Aorta (tissue), 5 donors: ENCODE measurements at places on chromosomes 11 and 22. TPM values are rescaled to one million over a fixed set of nuclear protein-coding genes. Genes with fewer than 3 reads are reported as not detected.

DNA sequence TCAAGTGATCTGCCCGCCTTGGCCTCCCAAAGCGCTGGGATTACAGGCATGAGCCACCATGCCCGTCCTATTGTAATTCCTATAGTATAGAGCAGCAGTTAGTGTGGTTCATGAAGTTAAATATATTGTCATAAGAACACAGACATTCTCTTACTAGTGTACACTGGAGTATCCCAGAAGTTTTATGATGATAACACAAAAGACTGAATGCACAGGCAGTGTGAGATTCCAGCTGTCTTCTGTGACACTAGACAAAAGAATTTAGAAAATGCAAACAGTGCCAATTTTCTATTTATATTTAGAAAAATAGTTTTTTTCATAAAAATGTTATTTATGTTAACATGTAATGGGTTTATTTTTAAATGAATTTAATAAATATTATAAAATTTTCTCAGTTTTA is 39.4 kb upstream of the RBX1 start:
- no peak overlapping the region for H3K4me3 ChIP-seq
- DNase-seq: no peak
- no peaks in the 10 kb centered on the region for H3K27me3 ChIP-seq
- no peak overlapping the region for H3K27ac ChIP-seq
- H3K4me1 ChIP-seq: no peaks in the 10 kb centered on the region

GRCh38 chr22:43212434-43212952 is 25.6 kb upstream of the TTLL12 start:
- DNase-seq: peak; percentile 72
- H3K36me3 ChIP-seq: no peaks in the 10 kb centered on the region
- no peaks in the 10 kb centered on the region for H3K4me1 ChIP-seq
- no peaks in the 10 kb centered on the region for H3K27me3 ChIP-seq
- no peak overlapping the region for H3K27ac ChIP-seq

DNA sequence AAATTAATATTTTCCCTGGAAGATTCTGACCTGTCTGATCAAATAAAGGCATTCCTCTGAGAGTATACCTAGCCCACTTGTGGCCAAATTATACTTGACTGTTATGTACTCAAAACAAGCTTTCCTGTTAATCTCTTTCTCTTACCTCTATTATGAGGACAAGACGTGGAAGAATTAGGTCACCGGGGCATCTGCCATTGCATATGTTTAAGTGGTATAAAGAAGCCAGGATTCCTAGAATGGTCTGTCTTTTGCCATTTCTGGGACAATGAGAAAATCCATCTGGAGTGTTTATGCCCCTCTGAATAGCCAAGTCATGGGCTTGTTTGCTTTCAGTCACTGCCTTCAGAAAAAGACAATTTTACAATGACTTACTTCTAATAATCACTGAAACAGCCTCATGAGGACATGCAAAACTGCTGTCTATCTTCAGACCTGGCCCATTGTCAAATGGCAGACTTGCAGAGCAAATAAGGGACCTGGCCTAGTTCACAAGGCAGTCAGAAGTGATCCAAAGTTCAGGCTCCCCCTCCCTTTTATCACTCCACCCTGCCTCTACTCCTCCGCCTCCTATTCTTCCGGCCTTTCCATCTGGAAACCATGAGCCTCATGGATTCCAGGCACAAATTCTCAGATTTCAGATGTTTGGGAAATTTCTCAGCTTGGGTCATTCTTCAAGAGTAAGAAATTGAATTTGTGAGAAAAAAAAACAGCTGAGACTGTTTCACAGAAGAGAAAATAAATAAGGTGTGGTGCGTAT is 128.1 kb upstream of the LDLRAD3 start:
- no peaks in the 10 kb centered on the region for H3K27me3 ChIP-seq
- DNase-seq: no peak
- no peaks in the 10 kb centered on the region for H3K36me3 ChIP-seq
- H3K4me3 ChIP-seq: no peak overlapping the region
- H3K4me1 ChIP-seq: no peaks in the 10 kb centered on the region
- no peak overlapping the region for H3K27ac ChIP-seq

CDK2AP2 gene
- 87.3 TPM for polyA plus RNA-seq

DNA sequence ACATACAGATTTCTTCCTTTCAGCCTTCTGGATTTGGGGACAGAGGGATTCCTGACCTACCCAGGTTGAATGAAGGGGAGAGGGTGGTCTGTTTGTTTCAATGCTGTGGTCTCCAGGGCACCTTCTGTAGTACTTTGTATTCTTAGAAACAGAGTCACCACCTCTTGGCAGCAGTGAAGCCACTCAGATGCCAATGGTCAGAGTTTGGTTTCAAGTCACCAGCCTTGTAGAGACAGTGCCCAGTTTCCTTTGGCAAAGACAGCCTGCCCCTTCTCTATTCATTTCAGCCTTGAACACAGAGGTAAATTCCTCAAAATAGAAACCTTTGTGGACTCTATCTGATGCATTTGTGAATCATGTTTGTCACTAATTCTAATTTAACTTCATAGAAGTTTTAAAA is 111.7 kb upstream of the RASSF10 start:
- H3K27me3 ChIP-seq: no peaks in the 10 kb centered on the region
- H3K4me1 ChIP-seq: peaks cover 7% of the 10 kb centered on the region
- peaks cover 4% of the 10 kb centered on the region for H3K36me3 ChIP-seq
- H3K27ac ChIP-seq: peak overlapping the region; percentile 46

DNA sequence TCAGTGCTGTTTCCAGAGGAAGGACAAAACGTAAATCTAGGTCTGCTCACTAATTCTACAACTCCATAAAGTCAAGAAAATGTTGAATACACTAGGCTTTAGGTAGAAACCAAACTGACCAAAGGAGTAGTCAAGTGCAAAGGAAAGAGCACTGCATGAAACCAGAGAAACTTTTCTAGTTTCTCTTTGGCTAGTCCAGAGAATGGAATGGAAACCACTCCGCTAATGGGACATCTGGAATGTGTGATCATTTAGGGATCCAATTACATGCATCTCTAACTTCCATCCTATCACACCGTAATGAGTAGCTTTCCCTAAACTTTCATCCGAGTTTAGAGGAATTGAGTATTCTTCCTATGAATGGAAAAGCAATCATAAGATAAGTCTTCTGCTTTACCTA is 2.4 kb downstream of the OR52M1 start:
- H3K36me3 ChIP-seq: no peaks in the 10 kb centered on the region
- DNase-seq: no peak
- no peak overlapping the region for H3K27ac ChIP-seq
- no peaks in the 10 kb centered on the region for H3K4me1 ChIP-seq

- H3K4me3 ChIP-seq: no peak overlapping the region
- no peaks in the 10 kb centered on the region for H3K4me1 ChIP-seq
- no peaks in the 10 kb centered on the region for H3K36me3 ChIP-seq
- H3K27ac ChIP-seq: no peak overlapping the region
- no peak for DNase-seq
- no peaks in the 10 kb centered on the region for H3K27me3 ChIP-seq
Observed at GRCh38 chr11:134380785-134381184, 31.3 kb downstream of the B3GAT1 start.

CBL gene
- polyA plus RNA-seq: 5.5 TPM

VWCE gene
- polyA plus RNA-seq: 2.0 TPM

FGF4 gene
- polyA plus RNA-seq: not detected

DNA sequence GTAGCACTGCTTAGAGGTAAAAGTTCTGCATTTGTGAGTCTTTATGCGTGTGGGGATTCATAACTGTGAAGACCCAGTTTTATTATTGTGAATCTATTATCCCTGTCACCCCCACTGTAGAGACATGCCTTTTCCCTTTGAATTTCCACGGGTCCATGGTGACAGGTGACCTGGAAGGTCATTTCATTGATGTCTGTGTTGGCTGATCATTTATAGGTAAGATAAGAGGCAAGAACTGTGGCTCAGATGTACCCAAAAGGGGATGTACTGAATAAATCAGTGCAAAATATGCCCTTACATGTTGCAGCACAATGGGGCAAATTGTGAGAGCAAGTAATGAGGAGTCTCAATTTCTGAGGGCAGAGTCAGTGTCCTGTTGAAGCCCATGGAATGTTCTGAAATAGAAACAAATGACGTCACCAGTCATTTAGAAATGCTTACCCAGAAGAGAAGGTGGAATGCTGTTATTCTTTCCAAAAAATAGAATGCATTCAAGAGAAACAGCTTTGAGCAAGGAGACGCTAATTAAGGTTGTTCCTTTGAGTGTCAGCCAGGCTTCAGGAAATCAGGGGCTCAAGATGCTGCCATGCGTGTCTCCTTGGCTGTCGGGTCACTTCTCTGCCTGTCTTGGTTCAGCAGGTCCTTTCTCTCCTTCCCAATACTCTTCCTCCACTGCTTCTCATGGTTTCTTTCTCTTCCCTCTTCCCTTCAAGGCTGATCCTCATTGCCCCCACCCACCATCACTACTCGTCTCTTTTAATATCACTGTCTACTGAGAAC is 118.7 kb upstream of the E2F8 start:
- H3K27ac ChIP-seq: no peak overlapping the region
- no peak for DNase-seq
- peaks cover 2% of the 10 kb centered on the region for H3K4me1 ChIP-seq
- no peaks in the 10 kb centered on the region for H3K36me3 ChIP-seq
- H3K4me3 ChIP-seq: no peak overlapping the region
- no peaks in the 10 kb centered on the region for H3K27me3 ChIP-seq

NLRP14 gene
- 0.05 TPM for polyA plus RNA-seq

GGT1 gene
- polyA plus RNA-seq: 14.3 TPM

DNA sequence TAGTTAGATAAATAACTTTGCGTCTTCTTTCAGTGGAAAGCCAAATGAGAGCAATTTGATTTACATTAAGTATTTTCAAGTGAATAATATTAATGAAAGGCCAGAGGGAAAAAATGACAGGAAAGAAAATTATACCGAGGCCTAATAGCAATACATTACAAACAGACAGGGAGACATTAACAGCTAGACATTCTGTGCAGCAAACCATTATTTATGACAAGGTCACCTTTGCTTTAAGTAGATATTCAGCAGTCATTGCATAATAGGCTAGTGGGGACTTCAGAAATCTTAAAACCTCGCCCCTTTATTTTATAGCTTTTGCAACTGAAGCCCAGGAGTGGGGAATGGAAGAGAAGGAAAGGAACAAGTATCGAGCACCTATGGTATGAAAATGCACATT is 321.6 kb downstream of the GRM5 start:
- DNase-seq: no peak
- peaks cover 2% of the 10 kb centered on the region for H3K27me3 ChIP-seq
- H3K4me3 ChIP-seq: no peak overlapping the region
- H3K36me3 ChIP-seq: no peaks in the 10 kb centered on the region
- H3K4me1 ChIP-seq: no peaks in the 10 kb centered on the region

DNA sequence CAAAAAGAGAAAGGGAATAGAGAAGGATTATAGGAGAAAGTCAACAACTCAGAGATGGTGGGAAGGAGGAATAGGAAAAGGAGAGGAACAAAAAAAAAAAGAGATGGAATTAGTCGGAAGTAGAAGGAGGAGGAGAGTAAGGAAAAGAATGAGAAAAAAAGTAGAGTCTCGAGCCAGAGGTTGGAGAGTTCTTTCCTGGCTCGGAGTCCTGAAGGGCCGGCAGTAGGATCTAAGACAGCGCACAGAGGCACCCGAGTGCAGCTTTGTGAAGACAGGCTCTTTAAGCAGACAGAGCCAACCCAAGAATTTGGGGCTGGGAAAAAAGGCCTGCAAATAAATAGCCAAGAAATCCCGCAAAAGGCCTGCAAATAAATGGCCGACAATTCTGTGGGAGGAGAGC is 170.4 kb upstream of the CCDC90B start:
- no peaks in the 10 kb centered on the region for H3K4me1 ChIP-seq
- no peak overlapping the region for H3K27ac ChIP-seq
- H3K27me3 ChIP-seq: no peaks in the 10 kb centered on the region
- no peak overlapping the region for H3K4me3 ChIP-seq

DNA sequence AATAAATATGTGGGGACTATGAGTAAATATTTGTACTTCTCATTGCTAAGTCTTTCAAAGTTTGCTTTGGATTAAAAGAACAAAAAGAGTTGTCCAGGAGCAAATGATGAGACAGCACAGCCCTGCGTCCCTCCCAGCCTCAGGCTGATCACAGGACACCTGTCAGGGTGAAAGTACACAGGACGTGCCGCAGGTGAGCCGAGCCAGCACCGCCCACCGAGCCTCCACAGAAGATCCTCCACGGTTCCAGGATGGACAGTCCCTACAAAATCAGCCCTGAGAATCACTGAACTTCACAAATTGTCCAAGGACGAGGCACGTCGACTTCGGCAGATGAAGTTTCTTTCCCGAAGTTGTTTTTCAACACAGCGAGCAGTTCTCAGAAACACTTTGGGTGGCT is 661.5 kb downstream of the BRD1 start:
- no peaks in the 10 kb centered on the region for H3K36me3 ChIP-seq

LRRC4C gene
- 0.63 TPM for polyA plus RNA-seq

DNA sequence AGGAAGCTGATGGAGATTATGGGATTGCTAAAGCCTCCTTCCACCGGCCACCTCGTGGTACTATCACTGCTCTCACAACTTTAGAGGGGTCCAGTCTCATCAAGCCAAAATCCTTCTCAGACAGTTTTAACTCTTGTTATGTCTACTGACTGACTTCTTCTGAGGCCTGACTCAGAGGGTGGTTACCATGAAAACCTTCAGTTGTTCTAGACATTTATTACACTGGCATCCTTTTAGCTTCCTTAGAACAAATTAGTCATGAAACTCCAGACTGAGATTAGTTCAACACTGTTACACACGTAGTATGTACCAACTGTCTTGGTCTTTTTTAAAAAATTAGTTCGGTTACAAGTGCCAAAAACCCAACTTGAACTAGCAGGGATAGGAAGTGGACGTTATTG is 7.5 kb downstream of the DIXDC1 start:
- DNase-seq: no peak
- H3K27me3 ChIP-seq: no peaks in the 10 kb centered on the region
- H3K4me3 ChIP-seq: no peak overlapping the region
- peaks cover 9% of the 10 kb centered on the region for H3K4me1 ChIP-seq

GRAP2 gene
- 0.05 TPM for polyA plus RNA-seq

GRCh38 chr11:27830206-27830605 is 130.0 kb upstream of the BDNF start:
- H3K27me3 ChIP-seq: no peaks in the 10 kb centered on the region
- H3K4me1 ChIP-seq: no peaks in the 10 kb centered on the region
- no peak overlapping the region for H3K4me3 ChIP-seq
- no peaks in the 10 kb centered on the region for H3K36me3 ChIP-seq
- no peak for DNase-seq

ADM gene
- 3.1 TPM for polyA plus RNA-seq

GRCh38 chr22:24379536-24379935 is 47.9 kb upstream of the ADORA2A start:
- H3K27me3 ChIP-seq: no peaks in the 10 kb centered on the region
- DNase-seq: no peak
- no peaks in the 10 kb centered on the region for H3K4me1 ChIP-seq

DNA sequence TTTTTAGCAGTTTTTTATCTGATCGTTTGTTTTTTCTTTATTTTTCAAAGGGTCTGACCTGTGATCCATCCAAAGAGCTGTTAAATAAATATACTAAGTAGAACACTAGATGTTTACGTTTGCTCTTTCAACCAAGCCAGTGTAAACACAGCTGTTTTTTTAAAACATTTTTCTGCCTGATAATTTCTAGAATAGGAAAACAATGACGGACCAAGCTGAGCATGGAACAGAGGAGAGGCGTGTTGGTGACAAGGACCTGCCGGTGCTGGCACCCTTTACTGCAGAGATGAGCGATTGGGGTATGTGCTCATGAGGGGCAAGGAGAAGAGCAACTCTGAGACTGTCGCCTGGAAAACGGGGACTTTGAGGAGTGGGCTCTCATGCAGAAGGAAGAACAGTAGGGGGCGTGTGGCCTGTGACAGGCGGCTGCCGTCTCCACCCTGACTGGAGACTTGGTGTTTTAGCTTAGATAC is 28.6 kb upstream of the PANX2 start:
- H3K36me3 ChIP-seq: no peaks in the 10 kb centered on the region
- H3K27ac ChIP-seq: no peak overlapping the region
- H3K4me3 ChIP-seq: no peak overlapping the region
- H3K4me1 ChIP-seq: no peaks in the 10 kb centered on the region
- peak; percentile 17 for DNase-seq
- no peaks in the 10 kb centered on the region for H3K27me3 ChIP-seq
